ENCODE measurements at places on chromosomes 6 and 20.

DNA sequence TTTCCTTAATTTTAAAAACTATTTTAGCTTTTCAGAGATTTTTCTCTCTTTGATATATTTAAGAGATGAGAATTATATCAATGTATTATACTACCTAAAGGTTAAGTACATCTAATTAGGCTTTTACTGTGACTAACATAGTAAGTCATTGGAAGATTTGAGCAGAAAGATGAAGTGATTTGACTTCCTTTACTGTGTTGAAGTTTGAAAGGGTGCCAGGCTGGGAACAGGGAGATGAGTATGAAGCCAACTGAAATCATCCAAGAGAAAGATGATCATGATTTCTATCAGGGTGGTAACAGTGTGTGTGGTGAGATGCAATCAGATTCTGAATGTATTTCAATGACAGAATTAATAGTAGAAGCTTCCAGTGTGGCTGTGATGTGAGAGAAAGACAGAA lies 87.3 kb downstream of the TRDN start:
- DNase-seq: no peak

DNA sequence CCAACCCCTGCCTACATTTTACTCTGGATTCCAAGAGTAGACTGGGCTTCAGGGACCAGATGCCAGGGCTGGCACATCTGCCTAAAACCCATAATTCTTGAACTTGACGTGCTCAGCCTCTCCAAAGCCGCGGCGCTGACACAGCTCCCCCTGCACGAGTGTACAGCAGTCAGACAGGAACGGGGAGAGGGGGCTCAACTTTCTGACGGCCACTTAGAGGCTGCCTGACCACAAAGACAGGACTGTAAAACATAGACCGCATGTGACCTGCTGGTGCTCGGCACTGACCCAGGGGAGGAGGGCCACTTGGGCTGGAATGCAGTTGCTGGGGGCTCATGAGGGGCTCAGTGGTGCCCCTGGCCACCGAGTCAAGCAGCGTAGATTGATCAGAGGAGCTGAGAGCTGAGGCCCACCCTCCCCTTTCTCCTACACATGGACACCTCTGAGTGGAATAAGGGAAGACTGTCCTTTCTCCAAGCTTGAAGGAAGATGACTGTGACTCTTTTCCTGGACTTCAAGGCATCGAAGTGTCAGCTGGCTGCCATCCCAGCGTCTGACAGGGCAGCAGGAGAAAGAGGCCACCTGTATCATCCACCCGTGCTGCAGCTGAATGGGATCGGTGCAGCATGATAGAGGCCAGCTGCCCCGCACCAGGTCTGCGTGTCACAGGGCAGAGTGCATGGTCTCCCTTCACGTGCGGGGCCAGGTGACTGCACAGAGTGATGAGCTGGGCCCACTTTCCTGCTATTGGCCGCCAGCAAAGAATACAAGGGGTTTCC lies 171.3 kb upstream of the AGPAT4 start:
- DNase-seq: no peak

- no peak for DNase-seq
Measured at GRCh38 chr6:53041356-53041755, 23.8 kb upstream of the FBXO9 start.

DNA sequence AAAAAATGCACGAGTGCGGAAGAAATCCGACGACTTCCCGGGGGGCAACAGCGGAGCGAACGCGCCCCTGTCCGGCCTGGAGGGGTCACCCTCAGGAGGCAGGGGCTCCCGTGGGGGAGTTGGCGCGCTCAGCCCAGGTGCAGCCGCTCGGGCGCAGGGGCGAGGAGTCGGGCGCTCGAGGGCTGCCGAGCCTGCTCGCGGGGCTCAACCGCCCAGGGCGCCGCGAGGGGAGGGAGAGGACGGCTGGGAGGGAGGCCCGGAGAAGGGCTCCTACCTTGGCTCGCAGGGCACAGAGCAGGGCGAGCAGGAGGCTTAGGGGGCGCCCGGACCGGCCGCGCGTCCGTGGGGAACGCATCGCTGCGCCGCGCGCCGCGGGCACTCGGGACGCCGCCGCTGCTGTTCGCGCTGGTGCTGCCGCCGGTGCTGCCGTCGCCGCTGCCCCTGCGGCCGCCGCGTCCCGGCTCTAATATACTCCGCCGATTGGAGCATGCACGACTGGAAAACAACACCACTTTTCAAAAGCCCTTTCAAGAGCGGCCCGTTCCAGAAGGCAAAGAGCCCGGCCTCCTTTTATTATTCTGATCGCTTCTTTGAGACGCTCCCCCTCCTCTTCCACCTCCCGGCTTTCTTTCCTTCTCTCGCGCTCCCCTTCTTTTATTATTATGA lies 490 bp downstream of the JAG1 start:
- no peak for DNase-seq

GRCh38 chr20:41034239-41034638 lies 5.6 kb downstream of the TOP1 start:
- no peak for DNase-seq

- DNase-seq: no peak
Measured at GRCh38 chr6:22078802-22079545, 217.9 kb downstream of the PRL start.

- no peak for DNase-seq
Measured at GRCh38 chr6:72861059-72861458, 239.2 kb downstream of the KCNQ5 start.

DNA sequence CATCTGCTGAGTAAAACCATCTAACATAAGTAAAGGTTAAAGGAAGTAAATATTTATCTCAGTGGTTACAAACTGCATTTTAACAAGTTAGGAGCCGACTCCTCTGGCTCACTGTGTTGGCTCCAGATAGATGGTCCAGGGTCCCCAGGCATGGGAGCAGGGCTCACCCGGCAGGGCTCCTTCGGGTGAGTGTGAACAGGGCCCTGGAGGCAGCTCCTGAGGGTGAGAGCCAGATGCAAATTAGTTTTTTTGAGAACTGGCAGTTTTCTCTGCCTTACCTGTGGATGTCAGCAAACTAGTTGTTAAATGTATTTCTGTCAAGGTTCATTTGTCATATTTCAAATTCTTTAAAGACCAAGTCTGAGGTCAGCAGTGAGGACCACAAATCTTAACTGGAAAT lies 21.5 kb downstream of the TPBG start:
- DNase-seq: no peak

DNA sequence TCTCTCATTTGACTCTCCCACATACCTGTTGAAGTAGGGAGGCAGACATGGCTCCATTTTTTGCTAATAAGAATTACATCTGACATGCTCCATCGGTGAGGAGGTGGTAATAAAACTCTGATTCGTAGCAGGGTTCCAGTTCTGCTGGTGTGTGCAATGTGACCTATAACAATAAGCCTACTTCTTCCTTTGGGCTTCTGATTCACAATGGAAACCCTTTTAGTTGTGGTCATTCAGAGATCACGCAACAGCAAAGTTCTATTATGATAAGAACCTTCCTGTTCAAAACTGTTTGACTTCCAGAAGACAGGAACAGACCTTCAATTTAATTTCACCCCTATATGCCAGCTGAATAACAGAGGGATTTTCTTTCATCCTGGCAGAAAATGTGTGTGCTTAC lies 31.4 kb upstream of the GSTA4 start:
- DNase-seq: no peak

- DNase-seq: no peak
Measured at GRCh38 chr6:124371974-124372475, 568.4 kb downstream of the NKAIN2 start.

DNA sequence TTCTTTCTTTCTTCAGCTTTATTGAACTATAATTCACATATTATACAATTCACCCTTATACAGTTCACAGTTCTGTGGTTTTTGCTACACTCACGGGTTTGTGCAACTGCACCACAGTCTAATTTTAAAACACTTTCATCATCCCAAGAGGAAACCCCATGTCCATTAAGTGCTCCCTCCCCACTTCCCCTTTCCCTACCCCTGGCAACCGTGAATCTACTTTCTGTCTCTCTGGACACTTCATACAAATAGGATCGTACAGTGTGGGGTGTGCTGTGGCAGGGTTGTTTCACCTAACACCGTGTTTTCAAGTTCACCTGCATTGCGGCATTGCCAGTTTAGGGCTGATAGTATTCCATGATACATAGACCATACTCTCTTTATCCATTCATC lies 118.8 kb downstream of the PHACTR3 start:
- no peak for DNase-seq

DNA sequence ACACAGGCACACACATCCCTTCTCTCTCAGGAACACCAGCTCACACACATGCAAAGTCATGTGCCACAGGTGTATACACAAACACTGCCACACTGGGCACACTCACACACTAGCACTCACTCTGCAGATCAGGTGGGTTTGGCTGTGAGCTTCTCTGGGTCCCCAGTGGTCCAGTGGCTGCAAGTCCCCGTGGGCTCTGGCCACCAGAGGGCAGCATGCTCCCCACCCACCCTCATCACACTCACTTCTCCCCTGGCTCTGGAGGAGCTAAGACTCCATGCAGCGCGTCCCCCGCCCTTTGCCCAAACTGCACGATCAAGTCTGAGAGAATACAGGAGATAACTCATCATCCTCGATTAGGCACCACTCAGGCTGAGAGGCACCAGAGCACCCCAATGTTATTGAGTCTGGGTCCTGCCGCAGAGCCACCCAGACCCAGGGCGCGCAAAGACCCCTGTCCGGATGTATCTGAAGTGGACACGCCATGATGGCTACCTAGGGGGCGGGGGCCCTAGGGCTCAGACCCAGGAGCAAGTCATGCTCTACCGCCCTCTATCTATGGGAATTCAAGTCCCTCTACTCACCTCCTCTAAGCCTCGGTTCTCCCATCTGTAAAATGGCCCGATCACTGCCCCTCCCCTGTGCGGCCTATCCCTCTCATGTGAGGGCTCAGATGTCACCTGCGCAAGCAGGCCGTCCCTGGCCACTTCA lies 90.5 kb downstream of the GRM4 start:
- no peak for DNase-seq

- DNase-seq: no peak
Measured at GRCh38 chr6:89360415-89360999, 8.0 kb upstream of the UBE2J1 start.

- no peak for DNase-seq
Measured at GRCh38 chr20:45969712-45970634, 2.0 kb downstream of the ZNF335 start.

DNA sequence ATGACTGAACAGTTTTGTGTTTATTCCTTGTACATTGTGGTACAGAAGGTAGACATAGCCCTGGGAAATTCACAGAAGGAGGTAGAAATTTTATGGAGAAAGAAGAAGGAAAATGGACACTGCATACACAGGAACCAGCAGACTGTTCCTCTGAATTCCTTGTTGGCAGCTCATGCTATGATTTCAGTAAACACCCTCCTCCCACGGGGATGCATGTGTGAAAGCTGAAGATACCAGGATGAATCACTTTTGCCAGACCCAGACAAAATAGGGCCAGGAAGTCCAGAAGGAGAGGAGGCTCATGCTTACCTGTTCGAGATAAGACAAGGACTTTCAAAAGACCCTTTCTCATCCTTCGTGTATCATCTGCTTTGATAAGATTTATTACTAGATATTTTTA lies 110.3 kb upstream of the GGTLC1 start:
- DNase-seq: no peak

DNA sequence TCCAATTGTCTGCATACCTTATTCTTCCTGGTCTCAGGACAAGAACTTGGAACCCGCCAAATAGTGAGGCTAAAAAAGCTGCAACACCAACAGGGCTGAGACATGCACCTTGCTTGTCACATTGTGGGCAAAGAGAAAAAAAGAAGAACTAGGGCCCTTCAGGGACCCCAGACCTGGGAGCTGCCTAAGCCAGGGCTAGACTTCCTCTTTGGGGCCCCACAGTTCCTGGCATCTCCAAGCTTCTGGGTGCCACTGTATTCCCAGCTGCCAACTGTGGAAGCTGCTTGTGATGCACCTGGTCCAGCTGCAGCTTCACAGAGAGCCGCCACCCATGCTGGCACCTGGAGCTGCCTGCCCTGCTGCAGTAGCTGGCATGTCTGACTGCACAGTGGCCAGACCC lies 370.6 kb downstream of the CD83 start:
- DNase-seq: no peak

GRCh38 chr6:146265056-146265455 lies 236.2 kb downstream of the GRM1 start:
- no peak for DNase-seq

DNA sequence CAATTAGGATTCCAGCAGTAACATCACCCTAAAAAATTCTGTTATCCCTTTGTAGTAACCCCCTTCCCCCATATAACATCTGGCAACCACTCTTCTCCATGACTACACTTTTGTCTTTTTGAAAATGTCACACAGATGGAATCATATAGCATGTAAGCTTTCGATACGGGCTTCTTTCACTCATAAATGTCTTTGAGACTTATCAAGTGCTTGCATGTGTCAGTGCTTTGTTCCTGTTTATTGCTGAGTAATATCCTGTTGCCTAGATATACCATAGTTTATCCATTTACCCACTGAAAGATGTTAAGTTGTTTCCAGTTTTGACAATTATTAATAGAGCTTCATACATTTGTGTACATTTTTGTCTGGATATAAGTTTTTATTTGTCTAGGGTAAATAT lies 10.4 kb upstream of the SNPH start:
- no peak for DNase-seq

DNA sequence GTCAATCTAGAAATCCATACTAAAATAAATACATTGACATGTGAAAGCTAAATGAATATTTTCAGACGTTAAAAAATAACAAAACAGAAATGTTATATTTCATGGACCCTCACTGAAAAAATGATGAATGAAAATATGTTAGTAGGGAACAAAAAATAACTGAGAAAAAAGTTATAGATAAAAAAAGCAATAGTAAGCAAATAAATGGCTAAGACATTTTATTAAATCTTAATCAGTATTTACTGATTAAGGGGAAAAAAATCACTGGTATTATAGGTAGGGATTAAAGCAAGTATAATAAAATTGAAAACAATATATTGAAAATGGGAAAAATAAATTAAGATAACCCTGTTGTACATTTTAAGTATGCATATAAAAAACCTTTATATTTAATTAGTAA lies 468.1 kb upstream of the MANEA start:
- no peak for DNase-seq

- no peak for DNase-seq
Measured at GRCh38 chr6:168082860-168083513, 4.0 kb upstream of the FRMD1 start.

- no peak for DNase-seq
Measured at GRCh38 chr6:135630789-135631376, 133.3 kb upstream of the AHI1 start.

GRCh38 chr20:50663095-50663821 lies 28.1 kb downstream of the RIPOR3 start:
- no peak for DNase-seq

GRCh38 chr6:165845493-165845892 lies 182.5 kb upstream of the PDE10A start:
- no peak for DNase-seq

GRCh38 chr20:3326779-3327521 lies 80.5 kb downstream of the DNAAF9 start:
- no peak for DNase-seq

GRCh38 chr6:21227486-21227885 lies 366.1 kb upstream of the SOX4 start:
- DNase-seq: no peak

GRCh38 chr6:10419749-10420545 lies 5.1 kb upstream of the TFAP2A start:
- DNase-seq: no peak

DNA sequence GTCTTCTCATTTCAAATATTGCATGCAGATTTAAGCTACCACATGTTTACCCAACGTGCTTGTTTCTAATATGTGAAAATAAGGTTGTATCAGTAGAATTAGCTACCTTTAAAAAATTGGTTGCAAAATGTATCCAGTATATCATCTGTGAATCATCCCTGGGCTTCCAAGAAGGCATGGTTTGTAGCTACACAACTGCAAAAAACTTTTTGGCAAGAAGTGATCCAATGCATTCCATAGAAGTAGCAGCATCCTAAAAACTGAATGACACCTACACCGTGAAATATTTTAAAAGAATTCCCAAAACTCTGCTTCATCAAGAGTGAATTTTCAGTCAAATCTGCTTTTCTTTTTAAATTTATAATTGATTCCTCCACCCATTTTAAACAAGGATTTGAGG lies 89.1 kb downstream of the AIG1 start:
- no peak for DNase-seq

Measured in GM12864 (cell line).